ENCODE measurements at places on chromosomes 16 and 17.

DNA sequence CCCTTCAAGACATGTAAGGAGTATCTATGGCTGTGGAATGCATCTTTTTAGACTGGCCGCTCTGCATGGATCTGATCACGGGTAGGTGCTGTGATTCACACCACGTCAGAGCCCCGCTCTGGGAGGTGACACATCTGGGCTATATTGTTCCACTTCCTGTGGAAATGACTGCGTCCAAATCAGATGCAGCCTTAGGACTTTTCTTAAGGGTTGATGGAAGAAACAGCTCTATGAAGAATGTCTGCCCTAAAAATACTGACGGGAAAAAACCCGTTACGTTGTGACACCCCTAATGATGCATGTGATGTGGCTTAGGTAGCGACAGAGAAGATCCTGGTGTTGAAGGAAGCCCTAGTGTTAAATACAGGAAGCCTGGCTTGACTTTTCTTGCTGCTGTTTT lies 12.2 kb downstream of the BANP start:
- DNase-seq: no peak

- DNase-seq: no peak
These were observed 11.0 kb downstream of the KRT32 start for GRCh38 chr17:41456204-41456603.

DNA sequence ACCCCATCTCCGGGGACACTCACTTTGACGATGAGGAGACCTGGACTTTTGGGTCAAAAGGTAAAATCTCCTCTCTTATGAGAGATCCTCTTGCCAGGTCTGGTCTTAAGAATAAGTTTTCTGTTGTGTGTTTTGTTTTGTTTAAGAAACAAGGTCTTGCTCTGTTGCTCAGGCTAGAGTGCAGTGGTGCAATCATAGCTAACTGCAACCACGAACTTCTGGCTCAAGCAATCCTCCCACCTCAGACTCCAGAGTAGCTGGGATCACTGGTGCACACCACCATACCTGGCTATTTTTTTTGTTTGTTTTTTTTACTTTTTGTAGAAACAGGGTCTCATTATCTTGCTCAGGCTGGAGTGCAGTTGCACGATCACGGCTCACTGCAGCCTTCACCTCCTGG lies 4.1 kb downstream of the MMP25 start:
- no peak for DNase-seq

GRCh38 chr17:37440424-37440823 lies 33.7 kb downstream of the TADA2A start:
- DNase-seq: no peak

GRCh38 chr17:45836047-45837044 lies 8.3 kb upstream of the SPPL2C start:
- DNase-seq: no peak

DNA sequence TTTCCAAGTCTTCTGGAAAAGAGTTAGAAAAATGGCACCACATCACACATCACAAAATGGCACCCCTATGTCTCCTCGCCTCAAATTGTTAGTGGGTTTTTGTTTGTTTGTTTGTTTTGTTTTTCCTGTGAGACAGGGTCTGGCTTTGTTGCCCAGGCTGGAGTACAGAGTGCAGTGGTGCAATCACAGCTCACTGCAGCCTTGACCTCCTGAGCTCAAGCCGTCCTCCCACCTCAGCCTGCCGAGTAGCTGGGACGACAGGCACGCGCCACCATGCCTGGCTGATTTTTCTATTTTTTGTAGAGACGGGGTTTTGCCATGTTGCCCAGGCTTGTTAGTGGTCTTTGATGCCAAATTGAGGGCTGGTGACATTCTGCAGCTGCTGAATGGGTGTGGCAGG lies 3.8 kb upstream of the CRISPLD2 start:
- no peak for DNase-seq

DNA sequence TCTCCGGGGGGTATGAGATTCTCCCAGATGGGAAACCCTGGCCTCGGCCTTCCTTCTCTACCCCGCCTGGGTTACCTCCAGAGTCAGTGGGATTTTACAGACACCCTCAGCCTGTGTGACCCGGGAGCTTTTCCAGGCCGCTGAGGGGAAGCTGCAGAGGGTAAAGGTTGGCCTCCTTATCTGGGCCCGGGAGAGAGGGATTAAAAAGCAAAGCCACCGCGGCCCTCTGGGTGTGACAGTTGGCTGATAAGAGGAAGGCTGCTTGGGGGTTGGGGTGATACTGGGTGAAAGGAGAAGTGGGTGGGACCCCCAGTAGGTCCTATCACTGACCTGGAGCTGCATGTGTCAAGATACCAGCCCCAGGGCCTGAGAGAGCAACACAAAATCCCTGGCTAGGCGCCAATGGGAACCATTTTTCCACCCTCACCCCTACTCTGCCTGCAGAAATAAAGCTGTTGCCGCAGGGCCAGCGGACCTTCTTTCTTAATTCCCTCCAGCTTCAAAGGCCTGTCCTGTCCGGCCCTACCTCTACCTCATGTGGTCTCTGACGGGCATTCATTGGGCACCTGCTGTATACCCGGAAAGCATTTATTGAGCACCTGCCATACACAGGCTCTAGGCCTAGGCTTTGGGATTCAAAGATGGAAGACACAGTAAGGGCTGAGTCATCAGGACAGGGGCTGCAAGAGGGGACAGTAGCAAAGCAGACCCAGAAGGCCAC lies 77.6 kb upstream of the GSE1 start:
- DNase-seq: no peak

DNA sequence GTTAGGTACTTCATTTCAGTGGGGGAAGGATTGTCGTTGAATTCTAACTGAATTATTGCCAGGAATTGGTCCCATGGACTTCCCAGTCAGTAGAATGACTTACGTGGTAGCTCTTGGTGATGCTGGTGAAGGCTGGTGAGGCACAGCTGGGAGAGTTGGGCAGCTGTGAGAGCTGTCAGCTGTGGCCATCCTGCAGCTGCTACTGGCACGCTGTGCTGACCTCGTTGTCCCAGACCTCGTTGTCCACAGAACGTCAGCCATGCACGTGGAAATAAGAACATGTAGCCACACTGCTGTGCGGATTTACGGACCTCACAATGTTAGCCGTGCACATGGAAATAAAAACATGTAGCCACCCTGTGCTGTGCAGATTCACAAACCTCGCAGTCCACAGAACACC lies 102.3 kb downstream of the NPIPB11 start:
- DNase-seq: no peak

GRCh38 chr17:74822939-74823367 lies 36.7 kb downstream of the GRIN2C start:
- DNase-seq: no peak

DNA sequence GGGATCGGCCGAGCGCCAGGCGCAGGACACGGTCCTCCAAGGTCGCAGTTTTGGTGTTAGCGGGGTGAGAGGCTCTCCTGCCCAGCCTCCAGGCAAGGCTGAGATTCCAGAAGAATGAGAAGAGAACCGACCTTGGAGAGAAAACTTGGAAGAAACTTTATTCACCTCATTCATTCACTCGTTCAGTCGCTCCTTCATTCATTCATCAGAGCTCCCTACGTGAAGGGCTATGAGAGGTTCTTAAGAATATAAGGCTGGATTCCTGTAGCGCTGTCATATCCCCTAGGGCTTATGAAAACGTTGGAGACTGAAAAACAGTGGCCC lies 991 bp upstream of the MYH10 start:
- DNase-seq: no peak
